ENCODE measurements at places on chromosomes 7 and 10.

DNA sequence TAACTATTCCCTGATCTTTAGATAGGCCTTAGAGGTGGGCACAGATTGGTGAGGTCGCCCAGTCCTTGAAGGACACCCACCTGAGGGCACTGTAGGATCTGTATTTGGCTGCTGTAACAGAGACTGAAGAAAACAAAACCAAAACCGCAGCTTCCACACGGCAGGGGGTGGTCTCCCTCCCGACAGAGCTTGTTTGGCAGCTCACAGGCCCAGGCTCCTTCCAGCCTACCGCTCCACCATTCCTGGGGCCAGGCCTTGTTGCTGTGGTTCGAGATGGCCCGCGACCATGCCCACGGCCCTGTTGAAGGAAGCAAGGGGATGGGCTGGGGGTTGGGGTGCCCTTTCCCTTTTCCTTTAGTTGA, 30.4 kb downstream of the ZNF783 start:
- DNase-seq, result no peak

DNA sequence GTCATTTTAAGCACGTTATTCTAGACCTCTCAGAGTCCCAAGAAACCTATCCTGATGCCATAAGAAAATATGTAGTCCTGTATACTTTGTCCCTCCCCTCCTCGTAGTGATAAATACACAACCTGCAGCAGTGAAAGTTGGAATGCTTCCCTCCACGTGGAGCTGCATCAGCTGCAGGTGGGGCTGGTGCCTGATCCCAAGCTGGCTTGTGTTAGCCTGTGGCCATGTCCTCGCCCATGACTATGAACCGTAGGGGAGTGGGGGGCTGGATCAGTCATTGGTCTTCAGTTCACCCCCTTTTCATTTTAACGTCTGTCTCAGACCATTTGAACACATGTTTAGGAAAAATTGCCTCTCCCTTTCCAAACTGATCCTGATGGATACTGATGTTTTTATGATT, 171.4 kb upstream of the HABP2 start:
- no peak for DNase-seq

- DNase-seq, result no peak
These were observed 112.7 kb downstream of the REEP3 start for GRCh38 chr10:63633677-63634487.

GRCh38 chr10:88361494-88361893, 221.6 kb downstream of the RNLS start:
- DNase-seq, result no peak

- DNase-seq, result no peak
These were observed 26.8 kb downstream of the TSPAN15 start for GRCh38 chr10:69477968-69478597.

GRCh38 chr7:12706900-12707536, 19.6 kb downstream of the ARL4A start:
- no peak for DNase-seq

GRCh38 chr10:47300429-47300931, 483 bp downstream of the GDF10 start:
- no peak for DNase-seq

DNA sequence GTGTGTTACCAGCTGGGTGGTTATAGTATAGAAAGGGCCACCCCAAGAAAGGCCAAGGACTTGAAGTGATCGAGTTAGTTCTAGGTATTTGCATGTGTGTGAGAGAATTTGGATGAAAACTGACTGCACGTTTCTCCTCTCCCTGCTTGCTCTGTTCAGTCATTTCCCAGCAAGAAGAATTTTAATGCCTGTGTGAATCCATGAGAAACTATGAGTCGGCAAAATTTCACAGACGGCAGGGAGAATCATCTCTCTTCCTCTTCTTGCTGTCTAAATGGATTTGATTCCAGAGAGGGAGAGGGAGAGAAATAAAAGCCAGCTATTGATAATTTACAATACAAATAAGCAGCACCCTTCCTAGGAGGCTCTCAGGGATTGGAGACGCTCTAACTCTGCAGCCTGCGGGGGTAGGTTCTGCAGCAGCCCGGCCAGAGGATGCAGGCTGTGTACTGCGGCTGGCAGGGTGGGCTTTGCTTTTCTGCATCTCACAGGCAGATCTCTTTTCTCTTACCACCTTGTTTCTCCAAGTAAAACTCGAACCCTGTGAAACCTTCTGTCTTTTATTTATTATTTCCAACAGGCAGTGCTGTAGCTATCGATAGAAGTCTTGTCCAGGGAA, 183.6 kb downstream of the TCF7L2 start:
- DNase-seq, result no peak

GRCh38 chr10:63421591-63421990, 44.2 kb downstream of the JMJD1C start:
- no peak for DNase-seq

DNA sequence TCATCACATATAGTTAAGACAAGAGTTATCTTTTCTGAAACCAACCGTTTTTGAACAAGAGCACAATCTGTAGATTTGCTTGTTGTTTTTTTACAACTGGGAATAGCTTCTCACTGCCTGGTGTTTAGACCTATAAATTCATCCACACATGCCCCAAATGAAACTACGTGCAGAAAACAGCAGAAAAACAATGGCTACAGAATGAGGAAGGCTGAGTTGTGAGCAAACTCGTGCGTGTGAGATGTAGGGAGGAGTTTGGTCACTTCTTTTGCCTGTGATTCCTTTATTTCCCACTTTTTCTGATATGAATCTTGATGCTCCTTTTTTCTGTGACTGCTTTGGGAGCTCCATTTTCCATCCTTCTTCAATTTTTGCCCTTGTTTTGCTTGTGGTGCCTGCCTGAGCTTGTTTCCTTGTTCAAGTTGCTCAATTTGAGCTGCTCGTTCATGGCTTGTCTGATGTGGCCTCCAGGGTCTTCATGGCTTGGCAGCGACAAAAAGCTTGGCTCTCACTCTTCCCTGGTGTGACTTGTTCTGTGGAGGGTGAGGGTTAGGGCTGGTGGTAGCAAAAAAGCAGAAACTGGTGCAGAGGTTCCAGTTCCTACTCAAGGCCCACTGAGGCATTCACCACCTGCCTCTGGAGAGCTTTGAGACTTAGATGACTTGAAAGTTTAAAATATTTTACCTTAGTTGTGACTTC, 76.9 kb downstream of the ZNF365 start:
- no peak for DNase-seq

- DNase-seq, result no peak
These were observed 942.9 kb upstream of the LRRN3 start for GRCh38 chr7:110148054-110148453.

- DNase-seq, result no peak
These were observed 56.1 kb upstream of the SH2B2 start for GRCh38 chr7:102230593-102230992.

DNA sequence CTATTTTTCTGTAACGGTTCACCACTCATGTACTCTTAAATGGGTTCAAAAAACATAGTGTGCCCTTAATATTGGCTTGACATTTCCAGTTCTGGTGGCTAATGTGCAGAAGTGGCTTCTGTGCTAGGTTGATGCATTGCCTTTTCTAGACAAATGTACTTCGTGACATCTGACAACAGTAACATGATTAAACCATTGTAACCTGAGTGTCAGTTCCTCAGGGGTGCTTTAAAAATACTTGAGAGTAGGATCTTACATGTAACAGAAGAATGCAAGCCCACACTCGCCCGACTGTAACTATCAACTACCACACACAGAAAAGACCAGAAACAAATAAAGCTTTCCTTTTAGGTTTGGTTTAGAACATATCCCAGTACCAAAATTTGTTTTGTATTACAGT, 393.4 kb upstream of the NFE2L3 start:
- no peak for DNase-seq

DNA sequence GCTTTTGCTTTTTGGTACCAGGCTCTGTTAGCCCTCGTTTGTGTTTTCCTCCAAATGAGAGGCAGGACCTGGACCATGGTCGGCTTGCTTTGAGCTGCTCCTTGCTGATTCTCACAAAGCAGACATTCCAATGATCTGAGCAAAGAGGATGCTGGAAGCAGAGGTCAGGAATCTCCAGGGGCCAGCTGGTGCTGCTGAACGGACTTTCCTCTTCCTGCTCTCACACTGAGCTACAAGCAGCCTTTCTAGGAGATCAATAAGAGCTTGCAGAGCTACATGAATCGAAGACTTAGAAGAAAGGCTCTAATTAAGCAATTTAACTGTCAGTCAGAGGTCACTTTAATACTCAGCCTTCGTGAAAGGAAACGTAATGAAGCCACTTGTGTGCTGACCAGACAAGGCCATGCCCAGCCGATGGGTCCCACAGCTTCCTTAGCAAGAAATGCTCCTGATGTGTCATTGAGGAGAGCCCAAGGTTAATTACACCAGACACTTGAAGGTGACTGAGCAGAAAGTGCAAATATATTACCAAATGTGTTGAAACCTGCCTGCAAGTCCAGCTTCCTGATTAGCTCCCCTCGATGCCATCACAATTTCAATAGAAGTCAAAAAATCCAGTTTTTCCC, 151.3 kb upstream of the RSU1 start:
- DNase-seq, result no peak

GRCh38 chr7:14071045-14071444, 81.6 kb upstream of the ETV1 start:
- no peak for DNase-seq

- DNase-seq, result no peak
These were observed 75.4 kb upstream of the PPP1R3C start for GRCh38 chr10:91708174-91708861.

- no peak for DNase-seq
These were observed 308.3 kb upstream of the STEAP1 start for GRCh38 chr7:89845952-89846351.

- no peak for DNase-seq
These were observed 185.7 kb downstream of the TFEC start for GRCh38 chr7:115844857-115845256.

GRCh38 chr10:3853016-3853415, 68.0 kb upstream of the KLF6 start:
- no peak for DNase-seq

Data from caudate nucleus (tissue), 63 donors.